Hematopoietic multipotent progenitor cell treated with erythropoietin and hydrocortisone succinate and interleukin-3 and kit ligand, for 8 days (in vitro differentiated cells): ENCODE measurements at places on chromosomes 2 and 18.

GRCh38 chr18:10440884-10441283, 13.6 kb upstream of the APCDD1 start:
- no peak for DNase-seq

DNA sequence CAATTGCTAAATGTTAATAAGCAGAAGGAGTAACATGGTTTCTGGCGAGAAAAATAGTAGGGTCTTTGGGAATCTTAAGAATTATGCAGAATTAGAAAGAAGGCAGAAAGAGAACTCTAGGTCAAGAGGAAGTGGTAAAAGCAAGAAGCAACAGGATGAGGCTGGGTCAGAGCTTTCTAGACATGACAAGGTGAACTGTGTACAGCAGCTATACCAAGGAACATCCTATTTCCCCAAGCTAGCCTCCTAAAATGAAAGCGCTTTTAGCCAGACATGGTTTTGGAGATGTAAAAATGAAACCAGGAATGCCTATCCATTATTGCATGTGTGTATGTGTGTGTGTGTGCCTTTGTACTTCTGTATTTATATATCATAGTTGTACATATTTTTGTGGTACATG, 42.3 kb upstream of the STAT1 start:
- no peak for DNase-seq

GRCh38 chr2:138572318-138572717, 70.7 kb downstream of the SPOPL start:
- no peak for DNase-seq

DNA sequence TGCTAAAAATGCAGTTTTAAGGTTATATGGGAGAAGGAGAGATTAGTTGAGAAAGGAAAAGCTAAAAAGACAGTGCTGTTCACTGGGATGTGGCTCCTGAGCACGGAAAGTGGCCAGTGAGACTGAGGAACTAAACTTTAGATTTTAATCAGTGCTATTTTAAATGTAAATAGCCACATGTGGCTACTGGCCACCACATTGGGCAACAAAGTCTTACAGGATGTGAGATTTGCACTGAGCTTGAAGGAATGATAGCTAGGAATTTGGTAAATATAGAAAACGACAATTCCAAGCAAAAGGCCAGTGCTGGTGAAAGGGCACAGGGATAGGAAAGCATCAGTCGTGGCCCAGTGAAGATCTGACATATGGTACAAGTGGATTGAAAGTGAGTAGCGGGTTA, 14.1 kb upstream of the SP5 start:
- DNase-seq = no peak

DNA sequence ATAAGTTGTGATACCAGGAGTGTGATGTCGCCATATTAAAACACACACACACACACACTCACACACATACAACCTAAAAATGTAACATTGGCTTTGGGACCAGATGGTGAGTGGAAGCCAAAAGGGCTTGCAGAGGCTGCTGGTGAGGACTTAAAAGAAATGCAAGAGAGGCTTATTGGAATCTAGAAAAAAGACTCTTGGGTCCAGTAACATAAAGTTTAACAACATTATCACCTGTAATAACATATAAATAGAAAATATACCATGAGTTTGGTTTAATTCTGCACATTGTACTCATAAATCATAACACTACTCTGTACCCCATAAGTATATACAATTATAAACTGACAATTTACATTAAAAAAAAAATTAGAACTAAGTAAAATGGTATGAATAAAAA, 74.4 kb upstream of the MYCN start:
- DNase-seq = no peak

- DNase-seq = no peak
Measured at GRCh38 chr2:3627500-3628100, 30.4 kb upstream of the ALLC start.

GRCh38 chr2:45664635-45665261, 13.3 kb downstream of the PRKCE start:
- DNase-seq = no peak

DNA sequence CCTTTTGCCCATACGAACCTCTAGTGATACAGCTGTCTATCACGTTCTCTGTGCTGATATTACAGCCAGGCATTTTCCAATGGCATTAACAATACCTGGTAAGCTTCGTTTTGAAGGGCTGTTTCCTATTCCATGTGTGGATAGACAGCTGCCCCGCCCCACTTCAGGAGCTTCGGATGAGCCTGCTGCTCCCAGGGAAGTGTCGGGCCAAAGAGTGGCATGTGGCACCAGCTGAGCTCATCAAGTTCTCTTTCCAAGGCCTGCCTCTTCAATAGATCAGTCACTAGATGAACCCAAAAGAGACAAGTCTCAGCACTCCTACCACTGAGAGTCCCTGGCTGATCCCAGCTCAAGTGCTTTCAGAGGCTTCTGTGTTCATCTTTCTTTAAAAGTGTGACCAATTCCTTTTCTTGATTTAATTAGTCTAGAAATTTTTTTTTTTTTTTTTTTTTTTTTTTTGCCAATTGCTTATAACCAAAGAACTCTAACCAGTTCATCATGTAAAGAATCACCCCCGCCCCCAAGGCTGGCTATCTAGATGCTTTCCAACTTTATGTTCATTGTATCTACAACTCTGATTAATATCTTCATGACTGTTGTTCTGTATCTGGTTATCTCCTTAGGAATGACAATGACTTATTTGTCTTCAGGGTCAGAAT, 46.6 kb downstream of the HDAC4 start:
- DNase-seq = no peak

DNA sequence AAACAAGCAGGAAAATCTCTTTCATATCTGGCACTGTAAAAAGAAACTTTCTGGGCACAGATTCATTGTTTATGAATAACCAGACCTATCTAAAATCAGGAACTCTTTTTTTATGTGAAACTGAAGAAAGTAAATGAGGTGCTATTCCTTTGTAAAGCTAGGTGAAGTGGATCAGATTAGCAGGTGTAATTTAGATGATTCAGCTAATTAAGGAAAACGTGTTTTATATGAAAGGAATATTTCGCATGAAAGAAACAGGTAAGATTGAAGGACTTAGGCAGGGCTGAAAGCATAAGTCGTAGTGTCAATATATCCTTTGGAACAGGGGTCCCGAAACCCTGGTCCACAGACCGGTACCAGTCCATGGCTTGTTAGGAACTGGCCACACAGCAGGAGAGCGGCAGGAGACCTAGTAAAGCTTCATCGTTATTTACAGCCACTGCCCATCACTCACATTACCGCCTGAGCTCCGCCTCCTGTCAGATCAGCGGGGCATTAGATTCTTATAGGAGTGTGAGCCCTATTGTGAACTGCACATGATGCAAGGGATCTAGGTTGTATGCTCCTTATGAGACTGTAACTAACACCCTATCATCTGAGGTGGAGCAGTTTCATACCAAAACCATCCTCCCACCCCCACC, 20.3 kb upstream of the XIRP2 start:
- DNase-seq = no peak

DNA sequence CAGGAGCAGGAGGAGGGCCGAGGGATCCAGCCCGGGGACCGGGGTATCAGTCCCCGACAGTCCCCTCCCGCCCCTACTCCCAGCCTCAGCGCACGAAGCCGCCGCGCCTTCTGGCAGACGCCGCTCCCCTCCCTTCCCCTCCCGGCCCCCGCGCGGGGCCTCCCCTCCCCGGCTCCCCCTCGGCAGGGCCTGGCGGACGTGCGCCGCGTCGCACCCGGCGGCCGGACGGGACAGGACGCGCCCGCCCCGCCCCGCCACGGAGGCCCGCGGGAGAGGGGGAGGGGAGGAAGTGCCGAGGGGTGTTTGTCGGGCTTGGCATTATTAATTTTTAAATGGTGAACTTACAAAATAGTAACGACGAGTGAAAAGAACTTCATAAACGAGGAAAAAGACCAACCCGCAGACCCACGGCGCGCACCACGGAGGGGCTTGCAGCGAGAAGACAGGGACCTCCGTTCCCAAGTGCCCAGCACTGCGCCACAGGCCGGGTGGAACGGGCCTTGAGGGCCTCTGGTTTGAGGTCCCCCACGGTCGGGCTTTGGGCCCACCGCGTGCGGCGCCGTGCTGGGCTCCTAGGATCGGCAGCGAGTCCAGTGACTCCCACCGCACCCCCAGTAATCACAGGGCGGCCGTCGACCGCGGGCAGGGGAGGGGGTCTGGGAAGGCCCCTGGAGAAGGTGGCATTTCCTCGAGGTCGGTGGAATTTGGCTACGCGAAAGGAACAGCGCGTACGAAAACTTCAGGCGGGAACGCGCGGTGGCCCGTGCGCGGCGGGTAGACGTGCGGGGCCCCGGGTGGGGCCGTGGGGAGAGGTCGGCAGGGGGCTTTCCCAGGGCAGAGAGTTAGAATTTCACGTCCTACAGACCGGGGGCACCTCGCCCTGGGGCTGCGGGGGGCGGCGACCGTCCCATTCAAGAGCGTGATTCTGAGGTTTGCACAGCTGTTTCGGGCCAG, 954 bp upstream of the CTDSP1 start:
- peak; percentile 78 for DNase-seq

- no peak for DNase-seq
Measured at GRCh38 chr2:40105593-40105992, 326.5 kb upstream of the THUMPD2 start.

- no peak for DNase-seq
Measured at GRCh38 chr2:176709149-176709951, 440.1 kb downstream of the MTX2 start.

DNA sequence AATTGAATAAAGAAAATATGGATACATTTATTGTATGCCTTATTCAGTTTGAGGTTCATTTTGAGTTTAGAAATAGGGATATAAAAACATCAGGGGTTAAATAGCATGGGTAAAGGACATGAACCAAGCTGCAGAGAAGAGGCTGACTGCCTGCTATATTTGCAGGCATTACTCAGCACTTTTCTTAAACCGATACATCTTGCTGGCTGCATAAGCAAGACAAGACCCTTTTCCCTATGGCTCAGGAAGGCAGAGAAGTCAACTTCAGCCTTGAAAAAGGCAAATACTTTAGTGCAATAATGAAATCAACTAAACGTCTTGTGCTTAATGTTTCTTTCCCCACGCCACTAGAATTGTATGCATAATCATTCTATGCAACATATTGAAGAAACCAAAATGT, 36.4 kb downstream of the SCN1A start:
- no peak for DNase-seq

DNA sequence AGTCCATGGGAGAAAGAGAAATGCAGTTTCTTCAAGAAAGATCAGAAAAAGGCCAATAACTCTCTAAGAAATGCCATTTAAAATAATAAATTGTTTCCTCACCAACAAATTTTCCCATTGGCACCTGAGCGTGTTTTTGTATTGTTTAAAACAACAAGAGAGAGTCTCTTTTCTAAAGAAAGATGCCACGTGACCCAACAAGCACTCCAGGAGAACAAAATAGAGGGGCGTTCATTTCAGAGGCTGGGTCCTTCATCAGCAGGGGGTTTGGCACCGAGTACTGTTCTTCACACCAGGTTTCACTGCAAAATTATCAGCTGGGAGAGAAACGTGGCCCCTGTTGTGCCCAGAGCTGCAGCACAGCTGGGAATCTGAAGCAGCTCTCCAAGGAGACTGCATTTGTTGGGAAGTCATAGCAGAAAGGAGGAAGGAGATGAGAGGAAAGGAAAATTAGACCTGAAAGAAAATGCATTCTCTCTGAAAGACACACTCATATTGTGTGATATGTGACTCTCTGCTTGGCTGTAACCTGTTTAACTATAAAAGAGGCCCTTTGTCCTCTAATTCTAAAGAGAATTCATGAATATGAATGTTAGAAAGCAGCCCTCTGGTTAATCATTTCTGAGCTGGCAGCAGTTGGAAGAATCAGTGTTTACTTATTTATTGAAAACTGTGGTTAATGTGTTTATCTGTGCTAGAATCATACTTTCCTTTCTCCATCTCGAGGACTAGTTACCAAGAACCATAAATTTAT, 205.3 kb upstream of the CDH20 start:
- DNase-seq = no peak

- DNase-seq = no peak
Measured at GRCh38 chr2:83650898-83651297, 808.2 kb downstream of the SUCLG1 start.

GRCh38 chr2:55416786-55417568, 2.7 kb downstream of the CCDC88A start:
- peak; percentile 32 for DNase-seq

GRCh38 chr2:189328848-189329245, 112.4 kb upstream of the WDR75 start:
- no peak for DNase-seq

GRCh38 chr2:68784188-68784587, 49.6 kb downstream of the ARHGAP25 start:
- no peak for DNase-seq

GRCh38 chr18:64799376-64799775, 650.5 kb upstream of the LINC00305 start:
- DNase-seq = no peak

- DNase-seq = no peak
Measured at GRCh38 chr2:107801498-107801897, 25.2 kb upstream of the RGPD4 start.

DNA sequence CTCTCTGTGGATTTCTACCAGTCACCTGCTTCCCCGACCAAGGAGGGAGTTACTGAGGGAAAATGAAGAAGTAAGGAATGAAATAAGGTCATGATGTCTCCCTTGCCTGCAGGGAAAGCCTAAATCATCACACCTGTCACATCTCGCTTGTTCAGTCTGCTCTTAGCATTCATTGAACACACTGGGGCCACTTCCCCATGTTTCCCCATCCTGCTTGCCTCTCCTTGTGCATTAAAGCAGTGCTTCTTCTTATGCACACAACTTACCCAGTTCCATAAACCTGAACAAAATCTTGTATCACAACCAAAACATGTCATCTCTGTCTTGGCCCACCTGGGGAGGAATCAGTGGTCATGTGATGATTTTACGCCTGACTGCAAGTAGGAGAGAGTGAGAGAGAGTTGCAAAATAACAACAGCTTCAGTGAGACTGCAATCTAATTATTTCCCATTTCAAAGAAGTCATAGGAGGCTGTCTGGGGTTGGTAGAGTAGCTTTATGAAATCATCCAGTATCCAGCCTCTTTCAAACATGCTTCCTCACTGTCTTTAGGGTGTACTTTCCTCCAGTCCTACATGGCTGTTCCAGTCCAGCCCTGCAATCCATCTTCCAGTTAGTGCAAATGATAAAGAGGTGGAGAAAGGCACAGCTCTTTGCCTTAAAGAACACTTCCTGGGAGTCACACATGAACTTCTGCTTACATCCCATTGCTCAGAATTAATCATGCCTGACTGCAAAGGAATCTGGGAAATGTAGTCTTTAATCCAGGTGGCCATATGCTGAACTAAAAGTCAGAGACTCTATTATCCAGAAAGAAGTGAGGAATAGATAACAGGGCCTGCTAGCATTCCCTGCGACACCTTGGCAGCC, 220.1 kb downstream of the HAUS1 start:
- peak; percentile 48 for DNase-seq

DNA sequence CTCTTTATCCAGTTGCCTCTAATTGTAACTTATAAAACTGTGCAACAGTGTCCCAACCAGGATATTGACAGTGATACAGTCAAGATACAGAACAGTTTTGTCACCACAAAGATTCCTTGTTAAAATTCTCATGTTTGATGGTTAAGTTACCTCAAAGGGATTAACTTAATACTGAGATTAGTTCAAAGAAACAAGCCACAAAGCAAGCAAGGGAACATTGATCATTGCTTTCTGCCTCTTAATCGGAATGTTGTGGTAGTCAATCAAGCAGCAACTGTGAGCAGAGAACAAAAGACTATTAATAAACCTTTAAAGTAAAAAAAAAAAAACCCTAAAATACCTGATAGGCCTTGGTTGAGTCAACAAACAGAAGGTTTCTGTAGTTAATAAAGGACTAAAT, 352.3 kb downstream of the PARD3B start:
- no peak for DNase-seq
